ENCODE measurements at places on chromosomes 1 and 21.

DNA sequence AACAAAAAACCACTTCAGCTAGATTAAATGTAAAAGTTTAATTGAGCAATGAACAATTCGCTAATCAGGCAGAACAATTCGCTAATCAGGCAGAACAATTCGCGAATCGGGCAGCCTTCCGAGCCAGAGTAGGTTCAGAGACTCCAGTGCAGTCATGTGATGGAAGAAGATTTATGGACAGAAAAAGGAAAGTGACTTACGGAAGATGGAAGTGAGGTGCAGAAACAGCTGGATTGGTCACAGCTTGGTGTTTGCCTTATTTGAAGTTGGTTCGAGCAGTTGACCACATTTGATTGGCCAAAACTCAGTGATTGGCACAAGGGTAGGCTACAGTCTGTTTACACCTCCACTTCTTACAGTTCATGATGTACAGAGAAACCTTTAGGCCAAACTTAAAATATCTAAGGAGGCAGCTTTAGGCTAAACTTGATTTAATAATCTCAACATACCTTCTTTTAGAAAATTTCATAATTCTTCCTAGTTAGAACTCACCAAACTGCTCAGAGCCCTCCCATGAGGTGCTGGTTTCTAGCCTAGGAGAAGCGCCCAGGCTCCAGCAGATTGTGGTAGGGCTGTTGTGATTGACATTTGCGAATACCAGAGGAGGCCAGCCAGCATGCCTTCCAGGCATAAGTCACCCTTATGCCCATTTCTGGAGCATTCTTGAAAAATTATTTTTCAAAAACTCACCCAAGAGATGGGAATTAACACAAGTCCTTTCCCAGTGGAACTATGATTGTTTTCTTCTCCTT is 22.8 kb upstream of the KCNC4 start:
- DNase-seq, result no peak

- peak; percentile 75 for DNase-seq
These were observed 974.8 kb downstream of the ADGRL2 start for GRCh38 chr1:82775406-82776000.

DNA sequence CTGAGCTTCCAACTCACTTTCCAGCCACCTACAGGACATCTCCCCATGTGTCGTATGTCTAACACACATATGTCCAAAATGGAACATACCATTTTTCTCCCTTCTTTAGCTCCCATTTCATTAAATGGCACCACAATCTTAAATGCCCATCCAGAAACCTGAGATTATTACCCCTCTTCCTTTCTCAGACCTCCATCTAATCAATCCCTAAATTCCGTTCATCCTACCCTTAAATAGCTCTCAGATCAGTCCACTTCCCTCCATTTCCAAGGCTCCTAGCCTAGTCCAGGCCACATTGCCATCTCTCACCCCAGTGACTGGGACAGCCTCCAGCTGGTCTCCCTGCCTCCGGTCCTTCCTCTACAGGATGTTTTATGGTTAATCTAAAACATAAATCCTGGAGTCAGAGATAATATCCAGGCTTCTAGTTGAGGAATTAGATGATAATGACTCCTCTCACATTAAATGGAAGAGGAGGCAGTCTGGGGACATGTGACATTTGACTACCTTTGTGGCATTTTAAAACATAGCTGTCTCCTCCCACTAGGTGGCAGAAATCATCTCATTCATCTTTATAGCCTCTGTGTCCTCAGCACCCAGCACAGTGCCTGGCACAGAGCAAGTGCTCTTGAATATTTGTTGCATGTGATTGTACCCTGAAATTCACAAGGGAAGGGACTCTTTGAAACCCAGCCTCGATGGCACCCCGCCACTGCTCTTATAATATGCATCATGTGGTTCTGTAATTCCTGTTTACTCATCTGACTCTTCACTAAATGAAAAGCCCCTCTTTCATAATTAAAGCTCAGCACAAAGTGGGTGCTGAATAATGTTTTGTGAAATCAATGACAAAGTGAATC is 102.3 kb downstream of the TMEM53 start:
- DNase-seq, result no peak

- DNase-seq, result no peak
These were observed 11.5 kb downstream of the HIPK1 start for GRCh38 chr1:113940365-113941244.

GRCh38 chr1:79364896-79365295 is 358.4 kb upstream of the ADGRL4 start:
- DNase-seq, result no peak

GRCh38 chr1:212283741-212284140 is 1.5 kb upstream of the PPP2R5A start:
- no peak for DNase-seq

DNA sequence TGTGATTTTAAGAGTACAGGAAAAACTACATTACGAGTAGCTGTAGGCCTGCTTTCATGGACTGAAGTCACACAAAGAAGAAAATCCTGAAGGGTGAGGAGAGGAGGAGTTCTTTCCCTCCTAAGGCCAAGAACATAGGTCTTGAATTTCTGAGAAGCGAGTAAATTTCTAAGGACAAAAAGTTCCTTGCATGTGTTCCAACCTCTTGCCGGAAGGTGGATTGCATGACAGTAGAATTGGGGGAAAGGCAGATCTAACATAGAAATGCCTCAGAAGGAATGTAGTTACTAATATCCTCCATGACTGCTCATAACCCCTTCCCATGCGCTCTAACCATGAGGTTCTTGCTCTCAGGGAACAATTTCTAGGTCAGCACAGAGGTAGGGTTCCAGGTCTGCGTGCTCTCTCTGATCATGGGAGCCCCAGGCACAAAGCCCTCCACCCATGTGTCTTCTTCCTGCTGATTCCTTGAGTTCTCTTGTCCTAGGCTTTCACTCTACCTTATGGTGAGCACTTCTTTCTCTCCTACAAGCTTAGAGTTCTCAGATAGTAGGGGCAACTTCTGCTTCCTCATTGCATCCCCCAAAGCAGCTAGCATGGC is 13.7 kb downstream of the CD2 start:
- DNase-seq, result no peak

Measured in H9 (cell line).